Activated gamma-delta T cell (primary cell): ENCODE measurements at places on chromosomes 3 and 15.

DNA sequence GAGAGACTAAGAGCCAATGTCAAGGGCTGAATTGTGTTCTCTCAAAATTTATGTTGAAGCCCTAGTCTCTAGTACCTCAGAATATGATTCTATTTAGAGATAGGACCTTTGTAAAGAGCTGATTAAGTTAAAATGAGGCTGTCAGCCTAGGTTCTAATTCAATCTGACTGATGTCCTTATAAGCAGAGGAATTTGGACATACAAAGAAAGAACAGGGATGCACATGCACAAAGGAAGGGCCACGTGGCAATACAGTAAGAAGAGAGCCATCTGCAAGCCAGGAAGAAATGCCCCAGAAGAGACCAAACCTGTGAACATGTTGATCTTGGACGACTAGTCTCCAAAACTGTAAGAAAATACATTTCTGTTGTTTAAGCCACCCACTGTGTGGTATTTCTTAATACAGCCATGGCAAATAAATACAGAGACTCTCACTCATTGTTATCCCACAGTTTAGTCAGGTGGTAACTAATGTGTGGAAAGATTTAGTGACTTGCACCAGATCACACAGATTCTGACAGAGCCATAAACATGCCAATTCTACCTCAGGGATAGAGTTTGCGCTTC is 652.2 kb downstream of the NAALADL2 start:
- no peak for DNase-seq

GRCh38 chr3:102718651-102719050 is 283.8 kb downstream of the ZPLD1 start:
- DNase-seq: no peak

DNA sequence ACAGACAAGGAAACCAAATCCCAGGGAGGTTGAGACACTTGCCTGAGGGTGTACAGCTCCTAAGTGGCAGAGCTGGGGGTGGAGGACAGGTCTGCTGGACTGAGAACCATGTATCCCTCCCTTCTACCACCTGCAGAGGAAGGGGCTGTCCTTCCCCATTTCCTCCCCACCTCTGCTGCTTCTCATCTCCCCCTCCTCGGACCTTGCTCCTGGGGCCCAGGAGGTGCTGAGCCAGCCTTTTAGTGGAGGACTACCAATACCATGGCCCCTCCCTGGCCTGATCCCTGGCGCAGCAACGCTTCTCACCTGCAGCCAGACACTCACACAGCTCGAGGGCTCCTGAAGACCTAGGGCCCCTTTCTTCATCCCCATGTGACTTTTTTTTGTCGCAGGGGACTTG is 50.4 kb downstream of the IDH2 start:
- DNase-seq: no peak

- no peak for DNase-seq
Measured at GRCh38 chr15:68377766-68378165, 54.2 kb downstream of the ITGA11 start.

- DNase-seq: no peak
Measured at GRCh38 chr15:78695046-78695671, 54.1 kb upstream of the CHRNB4 start.

DNA sequence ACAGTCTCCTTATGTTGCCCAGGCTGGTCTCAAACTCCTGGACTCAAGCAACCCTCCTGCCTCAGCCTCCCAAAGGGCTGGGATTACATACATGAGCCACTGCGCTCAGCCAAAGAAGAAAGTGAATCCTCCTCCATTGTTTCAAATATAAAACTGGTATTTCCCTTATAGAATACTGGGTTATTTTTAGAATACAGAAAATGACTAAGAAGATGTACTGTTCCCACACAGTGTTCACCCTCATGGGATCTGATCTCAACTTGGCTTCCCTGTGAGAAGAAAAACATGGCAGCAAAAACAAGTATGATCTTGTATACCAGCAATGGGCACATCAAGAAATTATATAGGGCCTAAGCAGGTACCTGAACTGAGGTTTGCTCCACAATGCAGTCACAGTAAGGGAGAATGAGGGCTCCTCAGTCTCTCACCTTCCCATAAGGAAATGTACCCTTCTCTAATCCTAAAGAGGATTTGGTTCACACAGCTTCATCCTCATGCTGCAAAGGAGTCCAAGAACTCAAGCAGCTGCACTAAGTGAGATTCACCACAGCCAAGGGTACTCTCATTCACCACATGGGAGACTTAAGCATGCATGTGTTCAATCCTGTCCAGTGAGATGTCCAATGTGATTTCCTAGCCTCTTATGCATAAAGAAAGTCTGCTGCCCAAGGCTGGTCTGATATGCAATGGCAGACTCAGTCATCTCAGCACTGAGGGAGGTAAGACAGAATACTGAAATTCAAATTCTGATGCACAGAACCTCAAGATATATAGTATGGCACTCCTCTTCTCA is 25.8 kb downstream of the USP4 start:
- DNase-seq: no peak

DNA sequence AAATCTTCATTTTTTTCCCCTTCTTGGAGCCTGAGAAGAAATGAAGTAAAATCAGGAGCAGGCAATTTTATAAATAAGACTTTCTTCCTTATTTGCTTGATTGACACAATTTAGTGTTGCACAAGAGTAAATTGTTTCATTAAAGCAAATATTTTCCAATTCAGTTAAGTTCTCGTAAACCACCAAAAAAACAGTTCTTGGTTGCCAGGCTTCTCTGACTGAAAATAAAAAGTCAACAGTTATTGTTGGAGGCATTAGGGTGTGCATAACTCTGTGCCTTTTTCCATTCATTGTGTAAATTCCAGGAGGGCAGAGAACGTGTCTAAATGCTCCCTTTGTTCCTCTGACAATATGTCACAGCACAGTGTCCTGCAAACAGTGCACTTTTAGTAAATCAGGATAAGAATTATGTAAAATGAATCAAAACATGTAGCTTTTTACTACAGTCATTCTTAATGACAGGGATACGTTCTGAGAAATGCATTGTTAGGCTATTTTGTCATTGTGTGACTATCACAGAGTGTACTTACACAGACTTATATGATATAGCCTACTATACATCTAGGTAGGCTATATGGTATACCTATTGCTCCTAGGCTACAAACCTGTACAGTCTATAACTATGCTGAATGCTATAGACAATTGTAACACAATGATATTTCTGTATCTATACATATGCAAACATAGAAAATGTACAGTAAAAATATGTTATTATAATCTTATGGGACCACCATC is at the start of gene CP:
CP (minus strand) TSS at position 47 of the 735 bp plus-strand sequence; CDS start at position 10, 37 bp downstream.
- DNase-seq: no peak

DNA sequence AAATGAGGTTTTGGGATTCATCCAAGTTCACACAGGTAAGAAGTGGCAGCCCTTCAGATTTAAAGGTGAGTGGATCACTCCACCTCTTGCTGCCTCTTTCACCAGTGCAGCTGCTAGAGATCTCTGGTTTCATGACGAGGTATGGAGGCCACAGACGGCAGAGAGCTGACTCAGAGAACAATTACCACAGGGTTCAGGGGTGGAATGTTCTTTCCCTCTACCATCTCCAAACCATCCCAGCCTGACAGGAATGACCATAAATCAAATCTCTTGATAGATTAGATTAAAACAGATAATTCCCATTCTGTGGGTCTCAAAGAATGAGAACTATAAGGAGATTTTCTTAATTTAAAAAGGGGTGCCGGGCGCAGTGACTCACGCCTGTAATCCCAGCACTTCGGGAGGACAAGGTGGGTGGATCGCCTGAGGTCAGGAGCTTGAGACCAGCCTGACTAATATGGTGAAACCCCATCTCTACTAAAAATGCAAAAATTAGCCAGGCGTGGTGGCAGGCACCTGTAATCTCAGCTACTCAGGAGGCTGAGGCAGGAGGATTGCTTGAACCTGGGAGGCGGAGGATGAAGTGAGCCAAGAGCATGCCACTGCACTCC is 174.2 kb upstream of the ATP11B start:
- no peak for DNase-seq

GRCh38 chr3:45227071-45227820 is 1.2 kb upstream of the TMEM158 start:
- no peak for DNase-seq

DNA sequence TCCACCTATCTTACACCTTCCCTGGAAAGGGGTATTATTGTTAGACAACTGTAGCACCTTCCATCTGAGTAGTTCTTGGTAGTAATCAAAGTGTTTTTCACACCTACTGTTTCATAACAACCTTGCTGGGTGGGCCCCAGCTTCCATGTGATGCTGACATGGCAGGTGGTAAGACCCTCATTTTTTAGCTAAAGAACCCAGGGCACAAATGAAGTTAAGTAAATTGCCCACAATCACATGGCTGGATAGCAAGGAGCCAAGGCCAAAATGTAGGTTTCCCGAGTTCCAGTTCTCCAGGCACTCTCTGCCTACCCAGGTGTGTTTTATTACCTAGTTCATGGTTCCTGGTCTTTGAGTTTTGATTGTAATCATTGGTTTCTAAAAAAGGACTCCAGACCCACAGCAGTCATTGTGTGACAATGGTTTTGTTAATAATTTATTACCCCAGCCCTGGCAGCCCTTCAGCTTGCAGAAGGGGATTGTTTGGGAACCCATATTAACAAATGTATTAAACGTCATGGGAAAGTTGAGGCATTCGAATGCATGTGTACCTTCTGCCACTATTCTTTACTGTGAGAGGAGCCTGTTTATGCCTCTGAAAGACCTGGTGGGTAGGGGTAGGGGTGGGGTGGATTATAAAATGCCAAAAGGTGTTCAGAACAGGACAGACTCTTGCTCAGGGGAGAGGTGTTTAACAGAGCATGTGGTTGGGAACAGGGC is 222.2 kb upstream of the BHLHE40 start:
- no peak for DNase-seq

DNA sequence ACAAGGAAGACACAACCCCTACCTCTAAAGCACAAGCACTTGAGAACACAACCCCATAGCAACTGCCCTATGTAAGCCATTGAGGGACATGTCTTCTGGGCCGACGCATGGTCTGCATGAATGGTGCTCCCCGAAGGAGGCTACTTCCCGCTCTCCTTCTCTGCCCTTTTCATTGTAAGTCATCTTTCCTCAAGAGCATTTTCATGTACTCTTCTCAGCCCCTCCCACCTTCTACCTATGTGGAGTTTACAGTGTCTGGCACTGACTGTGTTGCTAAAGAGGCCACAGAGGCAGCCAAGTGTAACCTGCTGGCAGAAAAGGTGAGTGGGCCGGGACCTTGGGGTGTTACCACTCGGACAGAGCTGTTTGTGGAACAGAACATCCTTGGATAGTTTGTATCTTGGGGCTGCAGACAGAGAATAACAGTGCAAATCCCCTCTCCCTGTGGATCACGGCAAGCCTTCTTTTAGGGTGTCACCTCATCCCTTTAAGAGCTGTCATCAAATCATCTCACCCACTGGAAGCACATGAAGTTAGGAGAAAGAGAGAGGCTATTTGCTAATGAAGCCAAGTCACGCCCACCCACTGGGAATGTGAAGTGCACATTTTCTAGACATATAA is 5.6 kb downstream of the AHSG start:
- no peak for DNase-seq

- no peak for DNase-seq
Measured at GRCh38 chr15:33279613-33280205, 31.1 kb upstream of the RYR3 start.

- no peak for DNase-seq
Measured at GRCh38 chr15:95492388-95493070, 838.0 kb upstream of the NR2F2 start.

- no peak for DNase-seq
Measured at GRCh38 chr3:112320691-112321090, 12.3 kb upstream of the CD200 start.

GRCh38 chr3:171850320-171850959 is 7.3 kb downstream of the TMEM212 start:
- DNase-seq: no peak

GRCh38 chr15:49927189-49927861 is 191.7 kb downstream of the ATP8B4 start:
- no peak for DNase-seq

GRCh38 chr3:152241142-152242017 is 27.3 kb upstream of the MBNL1 start:
- DNase-seq: no peak

GRCh38 chr15:96408591-96409183 is 78.2 kb downstream of the NR2F2 start:
- no peak for DNase-seq

DNA sequence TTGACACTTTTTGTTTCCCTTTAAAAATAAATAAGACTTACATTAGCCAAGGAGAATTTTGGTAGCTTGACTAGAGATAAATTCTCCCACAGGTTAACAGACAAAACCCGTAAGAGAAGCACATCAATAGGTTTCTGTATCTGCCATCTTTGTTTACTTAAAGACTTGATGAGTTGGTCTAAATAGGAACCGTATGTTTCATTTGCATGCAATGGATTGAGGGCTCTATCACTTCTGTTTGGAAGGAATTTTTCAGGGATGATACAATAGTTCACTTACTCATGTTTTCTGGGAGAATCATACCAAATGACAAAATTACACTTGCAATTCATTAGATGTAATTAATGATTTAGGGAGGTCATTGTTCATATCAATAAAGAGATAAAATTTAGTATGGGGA is 631.5 kb upstream of the NR2F2 start:
- no peak for DNase-seq

DNA sequence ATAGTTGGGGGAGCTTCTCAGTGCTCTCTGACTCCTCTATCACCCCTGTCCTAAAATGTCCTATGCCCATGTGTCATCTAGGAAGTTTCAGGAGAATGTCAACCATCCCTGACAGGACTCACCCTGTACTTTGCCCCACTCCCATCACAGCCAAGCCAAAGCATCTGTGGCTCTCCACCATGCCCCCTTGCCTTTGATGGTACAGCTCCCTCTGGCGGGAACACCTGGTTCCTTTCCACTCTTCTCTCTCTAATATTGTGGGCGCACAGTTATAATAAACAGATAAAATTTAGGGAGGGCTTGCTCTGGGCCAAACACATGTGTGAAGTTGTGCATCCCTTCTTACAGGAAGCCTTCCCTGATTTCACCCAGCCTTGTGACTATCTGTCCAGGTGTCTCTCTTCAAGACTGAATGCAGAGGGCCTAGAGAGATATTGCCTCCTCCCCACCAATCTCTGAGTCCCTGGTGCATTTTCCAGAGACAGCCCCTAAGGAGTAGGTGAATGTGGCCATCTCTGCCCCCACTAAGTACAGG is 62.8 kb downstream of the ISG20 start:
- DNase-seq: no peak

DNA sequence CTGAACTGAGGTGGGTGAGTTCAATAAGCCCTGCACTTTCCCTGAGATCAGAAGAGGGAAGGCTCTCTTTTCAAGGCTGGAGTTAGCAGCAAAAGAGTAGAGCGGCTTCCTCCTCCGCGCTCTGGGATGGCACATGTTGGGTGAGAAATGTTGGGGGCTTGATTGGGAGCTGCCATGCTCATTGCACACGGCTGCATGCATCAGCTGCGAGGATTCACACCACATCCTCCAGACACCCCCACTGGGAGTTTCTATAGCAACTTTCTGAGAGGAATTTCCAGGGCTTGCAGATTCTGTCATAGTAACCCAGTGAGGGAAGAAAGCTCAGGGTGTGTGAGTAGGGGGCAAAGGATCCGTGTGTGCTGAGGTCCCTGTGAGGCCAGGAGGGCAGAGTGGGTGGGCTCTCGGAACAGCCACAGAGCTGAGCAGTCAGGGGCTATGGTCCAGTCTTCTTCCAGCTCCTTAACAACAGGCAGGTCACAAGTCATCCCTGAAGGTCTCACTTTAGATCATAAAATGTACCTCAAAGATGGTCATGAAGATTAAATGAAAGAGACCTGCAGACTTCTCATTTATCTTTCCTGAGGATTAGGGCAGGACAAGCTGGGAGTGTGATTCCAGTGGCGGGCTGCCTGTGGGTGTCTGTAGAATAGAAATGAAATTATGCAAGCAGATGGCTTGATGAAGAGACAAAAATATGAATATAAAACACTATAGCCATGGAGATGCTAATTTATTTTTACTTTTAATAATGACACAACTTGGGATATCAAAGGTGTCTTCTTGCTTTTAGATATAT is 75.7 kb upstream of the CHRNA7 start:
- DNase-seq: no peak
